ENCODE measurements at places on chromosomes 7 and 10.

DNA sequence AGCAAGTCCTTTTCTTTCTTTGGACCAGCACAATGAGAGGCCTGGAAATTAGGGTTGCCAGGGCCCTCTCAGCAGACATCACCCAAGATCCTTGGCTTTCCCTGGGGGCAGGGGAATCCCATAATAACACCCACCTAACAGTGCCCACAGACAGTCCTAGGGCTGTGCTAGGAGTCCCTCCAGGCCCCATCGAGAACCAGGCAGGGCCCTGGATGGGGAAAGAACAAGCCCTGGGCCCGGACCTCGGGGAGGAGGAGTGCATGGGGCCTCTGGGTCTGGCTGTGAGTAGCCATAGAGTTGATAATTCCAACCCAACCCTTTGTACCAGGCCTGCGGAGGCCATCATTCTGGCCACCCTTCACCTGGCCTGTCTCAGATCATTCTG, 201.2 kb upstream of the ZMIZ1 start:
- no peak for DNase-seq

- no peak for DNase-seq
Observed at GRCh38 chr10:132516771-132517725, 20.5 kb upstream of the INPP5A start.

- no peak for DNase-seq
Observed at GRCh38 chr7:28686418-28686800, 271.7 kb downstream of the TRIL start.

GRCh38 chr7:122384528-122384927, 80.0 kb upstream of the FEZF1 start:
- DNase-seq = no peak

DNA sequence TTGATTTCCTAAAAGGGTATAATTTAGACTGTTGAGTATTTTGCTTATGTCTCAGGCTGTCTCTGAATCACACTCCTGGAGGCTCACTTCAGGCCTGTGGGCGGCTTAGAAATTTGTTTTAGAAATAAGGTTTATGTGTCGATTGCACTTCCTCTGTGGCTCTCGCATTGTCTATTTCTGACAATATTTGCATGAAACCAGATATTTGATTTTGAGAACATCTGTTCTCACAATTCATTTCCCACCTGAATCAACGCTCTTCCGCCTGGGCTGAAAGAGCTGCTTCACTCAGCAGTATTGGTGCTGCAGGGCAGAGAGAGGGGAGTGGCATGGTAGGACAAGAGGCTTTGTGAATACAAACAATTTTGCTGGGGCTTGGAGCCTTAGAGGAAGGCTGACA, 262.0 kb downstream of the ADRA2A start:
- DNase-seq = no peak

GRCh38 chr10:13272164-13272571, 27.7 kb downstream of the PHYH start:
- DNase-seq = no peak

- DNase-seq = peak; percentile 69
Observed at GRCh38 chr7:2529161-2530070, 9.8 kb downstream of the LFNG start.

DNA sequence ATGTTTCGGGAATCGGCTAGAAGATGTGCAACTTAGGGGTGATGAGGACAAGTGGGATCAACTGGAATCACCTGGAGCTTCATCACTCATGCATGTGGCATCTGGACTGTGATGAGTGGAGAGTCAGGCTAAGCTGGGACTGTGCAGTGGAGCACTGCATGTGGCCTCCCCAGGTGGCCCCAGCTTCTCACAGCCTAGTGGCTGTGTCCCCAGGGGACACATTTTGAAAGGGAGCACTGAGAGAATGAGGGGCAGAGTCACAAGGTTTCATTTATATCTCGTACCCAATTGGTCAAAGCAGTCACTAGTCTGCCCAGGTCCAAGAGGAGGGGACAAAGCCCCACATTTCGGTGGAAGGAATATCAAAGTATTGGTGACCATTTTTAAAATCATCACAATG, 54.8 kb upstream of the TCF7L2 start:
- no peak for DNase-seq

GRCh38 chr10:17062955-17063484, 66.6 kb downstream of the CUBN start:
- DNase-seq = no peak

DNA sequence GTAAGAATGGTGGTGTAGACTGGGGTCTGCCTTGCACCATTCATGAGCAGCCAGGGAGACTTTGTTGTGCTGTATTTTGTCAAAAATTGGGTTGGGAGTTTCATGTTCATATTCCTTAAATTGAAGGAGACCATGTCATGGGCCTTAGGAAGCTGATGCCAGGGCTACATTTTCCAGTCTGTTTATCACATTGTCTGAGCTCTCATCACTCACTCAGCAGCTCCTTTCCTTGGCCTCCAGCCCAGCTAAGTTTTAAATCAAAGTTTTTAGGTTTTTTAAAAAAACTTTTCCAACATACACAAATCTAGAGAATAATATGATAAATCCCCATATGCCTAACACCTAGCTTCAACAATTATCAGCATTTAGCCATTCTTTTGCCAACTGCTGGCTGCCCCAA, 12.6 kb upstream of the FAM13C start:
- DNase-seq = no peak

DNA sequence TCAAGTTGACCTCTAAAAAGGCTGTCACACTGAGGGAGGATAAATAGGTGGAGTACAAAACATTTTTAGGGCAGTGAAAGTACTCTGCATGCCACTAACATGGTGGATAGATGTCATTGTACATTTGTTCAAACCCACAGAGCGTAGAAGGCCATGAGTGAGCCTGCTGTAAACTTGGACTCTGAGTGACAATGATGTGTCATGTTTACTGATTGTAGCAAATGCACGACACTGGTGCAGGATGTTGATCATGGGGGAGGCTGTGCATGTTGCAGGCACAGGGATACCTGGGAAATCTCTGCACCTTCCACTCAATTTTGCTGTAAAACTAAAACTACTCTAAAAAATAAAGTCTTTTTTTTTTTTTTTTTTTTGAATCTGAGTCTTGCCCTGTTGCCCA, 52.5 kb upstream of the GRID1 start:
- no peak for DNase-seq

- DNase-seq = no peak
Observed at GRCh38 chr10:124008187-124008586, 85.2 kb downstream of the CHST15 start.

- no peak for DNase-seq
Observed at GRCh38 chr10:121559326-121560026, 38.8 kb downstream of the FGFR2 start.

- DNase-seq = no peak
Observed at GRCh38 chr10:7478727-7479457, 68.1 kb upstream of the SFMBT2 start.

DNA sequence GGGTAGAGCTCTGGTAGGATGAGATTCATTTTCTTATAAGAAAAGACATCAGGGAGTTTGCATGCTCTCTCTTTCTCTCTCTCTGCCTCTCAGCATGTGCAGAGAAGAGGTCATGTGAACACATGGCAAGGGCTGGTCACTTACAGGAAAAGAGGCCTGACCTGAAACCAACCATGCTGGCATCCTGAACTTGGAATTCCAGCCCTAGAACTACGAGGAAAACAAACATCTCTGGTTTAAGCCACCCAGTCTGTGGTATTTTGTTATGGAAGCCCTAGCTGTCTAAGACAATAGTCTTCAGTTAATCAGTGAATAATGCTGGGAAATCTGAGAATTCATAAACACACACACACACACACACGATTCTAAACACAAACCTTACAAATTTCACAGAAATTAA, 1104.2 kb upstream of the LRRN3 start:
- no peak for DNase-seq

DNA sequence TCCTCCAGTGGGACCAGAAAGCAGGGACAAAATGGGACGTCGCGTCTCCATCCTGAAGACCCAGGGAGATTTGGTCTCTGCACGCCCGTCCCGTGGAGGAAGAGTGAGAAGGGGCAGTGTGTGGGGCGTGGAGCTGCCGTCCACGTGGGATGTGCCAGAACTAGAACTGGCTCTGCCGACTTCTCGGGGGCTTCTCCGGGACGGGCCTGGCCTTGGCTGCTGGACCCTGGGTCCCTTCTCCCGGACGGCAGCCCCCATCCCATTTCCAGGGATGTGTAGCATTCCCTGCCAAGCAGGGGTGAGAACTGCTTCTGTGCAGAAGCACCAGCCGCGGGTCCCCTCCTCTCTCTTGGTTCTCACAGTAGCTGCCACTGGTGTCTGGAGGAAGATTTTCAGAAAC, 18.8 kb upstream of the DPYSL4 start:
- DNase-seq = no peak

- no peak for DNase-seq
Observed at GRCh38 chr7:95921543-95921942, 149.2 kb downstream of the DYNC1I1 start.

DNA sequence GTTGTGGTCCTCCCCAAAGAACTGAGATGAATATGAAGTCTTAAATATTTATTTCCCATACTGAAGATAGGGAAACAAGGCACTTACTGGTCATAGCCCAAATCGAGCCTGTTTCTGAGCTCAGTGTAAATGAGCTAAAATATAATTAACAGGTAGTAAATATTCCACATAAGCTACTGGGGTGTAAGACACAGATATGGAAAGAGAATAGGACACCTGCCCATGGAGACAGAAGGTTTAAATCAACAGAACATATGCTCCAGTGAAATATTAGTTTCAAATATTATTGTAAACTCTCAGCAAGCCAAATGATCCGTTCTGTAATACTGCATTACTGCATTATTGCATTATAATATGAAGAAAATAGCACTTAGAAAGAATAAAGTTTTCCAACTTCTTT, 537.9 kb downstream of the ANKRD7 start:
- DNase-seq = no peak

DNA sequence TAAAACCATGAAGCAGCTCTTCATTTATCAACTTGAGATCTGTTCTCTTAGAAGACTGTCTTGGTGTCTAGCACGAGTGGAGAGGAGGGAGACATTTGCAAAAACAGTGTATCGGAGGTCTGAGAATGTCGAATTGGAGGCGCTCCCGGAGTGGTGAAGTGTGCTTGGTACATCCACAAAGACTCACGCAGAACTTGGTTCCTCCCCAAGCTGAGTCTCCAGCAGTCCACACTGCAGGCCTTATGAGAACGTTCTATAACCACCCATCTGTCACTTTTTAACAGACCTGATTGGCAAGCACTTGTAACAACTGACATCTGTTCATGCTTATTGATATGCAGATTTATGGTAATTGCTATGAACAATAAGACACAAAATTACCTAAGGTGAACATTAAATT, 261.6 kb downstream of the CELF2 start:
- no peak for DNase-seq

- peak; percentile 83 for DNase-seq
Observed at GRCh38 chr7:1412322-1413261, 46.7 kb downstream of the MICALL2 start.

DNA sequence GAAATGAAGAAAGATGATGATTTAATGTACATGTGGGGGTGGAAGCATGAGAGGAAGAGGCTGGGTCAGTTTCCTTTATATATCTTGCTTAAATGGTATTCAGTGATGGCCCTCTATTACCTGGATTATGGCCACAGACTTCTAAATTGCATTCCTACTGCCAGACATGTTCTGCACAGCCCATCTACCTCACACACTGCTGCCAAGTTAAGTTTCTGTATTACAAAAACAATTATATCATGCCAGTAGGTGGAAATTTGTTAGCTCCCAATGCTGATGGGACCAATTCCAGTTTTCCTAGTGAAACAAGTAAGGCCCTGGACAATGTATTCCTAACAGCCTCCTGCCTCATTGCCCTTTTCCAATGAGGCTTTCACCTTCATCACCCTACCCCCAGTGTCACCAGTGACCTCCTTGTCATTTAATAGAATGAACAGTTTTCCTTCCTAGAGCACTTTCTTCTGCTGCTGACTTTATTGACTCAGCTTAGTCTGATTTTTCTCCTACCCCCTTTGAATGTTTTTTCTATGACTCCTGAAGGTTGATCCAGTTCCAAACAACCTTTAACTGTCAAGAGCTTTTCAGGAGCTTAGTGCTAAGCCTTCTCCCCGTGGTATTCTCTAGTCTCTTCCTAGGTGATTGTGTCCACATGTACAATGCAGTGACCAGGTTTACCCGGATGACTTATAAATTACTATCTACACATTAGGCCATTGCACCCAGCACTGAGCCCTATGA, 316.6 kb upstream of the ANKRD30A start:
- DNase-seq = no peak

- no peak for DNase-seq
Observed at GRCh38 chr10:116255886-116256751, 16.9 kb downstream of the GFRA1 start.

DNA sequence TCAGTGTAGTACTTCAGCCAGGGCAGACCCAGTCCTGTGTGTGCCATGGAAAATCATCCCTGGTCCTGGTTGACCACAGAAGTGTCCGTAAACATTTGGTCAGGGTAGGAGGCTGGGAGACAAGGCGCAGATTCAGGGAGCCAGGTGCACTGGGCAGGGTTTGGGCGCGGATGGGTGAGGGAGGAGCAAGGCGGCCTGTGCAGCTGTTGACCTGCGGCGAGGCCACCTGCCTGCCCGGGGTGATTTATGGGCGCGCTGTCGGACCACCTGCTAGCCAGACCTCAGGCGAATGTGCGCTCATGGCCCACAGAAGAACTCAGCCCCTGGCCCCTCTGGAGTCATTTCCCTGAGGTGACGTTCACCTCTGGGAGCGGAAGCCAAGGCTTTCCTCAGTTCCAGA, 6.6 kb downstream of the SFRP5 start:
- no peak for DNase-seq

DNA sequence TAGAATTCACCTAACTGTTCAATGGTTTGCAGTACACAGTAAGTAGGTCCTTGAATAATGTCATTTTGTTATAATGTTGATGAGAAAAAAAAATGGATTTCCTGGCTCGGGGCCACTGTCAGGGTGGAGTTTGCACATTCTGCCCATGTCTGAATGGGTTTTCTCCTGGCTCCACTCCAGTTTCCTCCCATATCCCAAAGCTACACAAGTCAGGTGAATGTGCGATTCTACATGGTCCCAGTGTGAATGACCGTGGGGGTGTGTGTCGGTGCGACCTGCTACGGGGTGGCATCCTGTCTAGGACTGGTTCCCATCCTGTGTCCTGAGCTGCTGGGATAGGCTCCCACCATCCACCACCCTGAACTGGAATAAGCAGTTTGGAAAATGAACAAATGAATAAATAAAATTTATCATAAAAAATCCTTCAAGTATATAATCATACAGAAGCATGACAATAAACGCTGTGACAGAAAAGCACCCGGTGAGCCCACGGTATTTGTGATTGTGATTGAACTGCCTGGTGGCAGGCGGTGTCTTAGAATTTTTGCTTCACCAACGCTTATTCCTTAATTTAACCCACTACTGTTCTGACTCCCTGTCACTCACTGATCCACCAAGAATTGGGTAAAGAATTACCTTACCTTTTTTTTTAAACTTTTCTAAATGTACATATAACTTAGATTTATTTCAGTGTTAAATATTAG, 114.1 kb downstream of the ICA1 start:
- DNase-seq = no peak

GRCh38 chr10:114173603-114173920, 441 bp downstream of the CCDC186 start:
- no peak for DNase-seq
